ENCODE measurements at places on chromosomes 3 and 15.

- DNase-seq, result peak; percentile 17
Observed at GRCh38 chr3:23999012-23999641, 54.0 kb downstream of the NR1D2 start.

GRCh38 chr3:184738982-184739381 is 27.1 kb upstream of the MAGEF1 start:
- no peak for DNase-seq

GRCh38 chr15:74635228-74635627 is 19.6 kb downstream of the CLK3 start:
- peak; percentile 46 for DNase-seq

DNA sequence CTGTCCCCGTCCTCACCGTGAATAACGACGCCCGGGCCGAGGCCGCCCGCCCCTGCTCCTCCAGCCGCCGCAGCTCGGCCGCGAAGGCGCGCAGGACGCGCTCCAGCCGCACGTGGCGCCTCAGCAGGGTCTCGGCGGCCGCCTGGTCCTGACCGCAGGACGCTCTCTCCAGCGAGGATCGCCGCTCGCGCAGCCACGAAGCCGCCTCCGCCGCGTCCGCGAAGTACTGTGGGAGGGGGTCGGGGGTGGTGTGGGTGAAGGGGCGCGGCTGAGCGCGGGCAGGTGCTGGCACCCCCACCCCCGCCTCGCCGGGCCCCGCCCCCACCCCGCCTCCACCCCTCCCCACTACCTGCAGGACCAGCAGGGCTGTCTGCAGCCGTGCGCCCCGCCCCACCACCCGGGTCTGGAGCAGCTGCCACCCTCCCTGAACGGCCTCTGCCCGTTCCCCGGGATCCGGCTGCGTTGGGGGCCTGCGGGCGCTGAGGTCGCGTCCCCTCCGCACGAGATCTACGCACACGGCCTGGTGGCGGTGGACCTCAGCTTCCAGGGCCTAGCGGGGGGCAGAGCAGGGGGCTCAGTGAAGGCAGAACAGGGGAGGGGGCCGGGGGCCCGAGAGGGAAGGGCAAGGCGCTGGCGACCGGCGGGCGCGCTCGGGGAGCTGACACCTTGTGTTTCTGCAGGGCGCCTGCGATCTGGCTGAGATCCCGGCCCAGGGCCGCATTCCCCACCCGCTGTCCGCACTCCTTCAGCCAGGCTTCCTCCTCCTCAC is 11.7 kb downstream of the SPTBN5 start:
- DNase-seq, result no peak

- DNase-seq, result no peak
Observed at GRCh38 chr3:173849489-173849888, 451.9 kb downstream of the NLGN1 start.
